Activated T-helper 17 cell treated with anti-CD3 and anti-CD28 coated beads, Interleukin-2, amount 50 U/mL, for 72 hours (primary cell): ENCODE measurements at places on chromosomes 4 and X. TPM values are rescaled to one million over a fixed set of nuclear protein-coding genes. Genes with fewer than 3 reads are reported as not detected.

SPRY1 gene
- 9.8 TPM for total RNA-seq

SLC25A4 gene
- total RNA-seq: 11.5 TPM

ZFYVE28 gene
- total RNA-seq: 36.3 TPM

TRIM75 gene
- total RNA-seq: not detected

CT83 gene
- total RNA-seq: not detected

HSD17B13 gene
- total RNA-seq: not detected

SPANXA1 gene
- total RNA-seq: not detected

COL25A1 gene
- not detected for total RNA-seq

CENPVL1 gene
- not detected for total RNA-seq

MAGEA12 gene
- not detected for total RNA-seq

CPE gene
- total RNA-seq: not detected

AR gene
- 0.03 TPM for total RNA-seq

ACE2 gene
- total RNA-seq: not detected

UFSP2 gene
- 32.9 TPM for total RNA-seq

MAP3K15 gene
- total RNA-seq: 7.1 TPM

ANXA10 gene
- not detected for total RNA-seq

WAS gene
- total RNA-seq: 96.8 TPM

SMIM31 gene
- not detected for total RNA-seq

IBSP gene
- total RNA-seq: not detected

ABCD1 gene
- total RNA-seq: 9.4 TPM

RNF128 gene
- total RNA-seq: not detected

CTPS2 gene
- total RNA-seq: 2.0 TPM

FAM9A gene
- not detected for total RNA-seq

VCX2 gene
- not detected for total RNA-seq

CDKL5 gene
- total RNA-seq: 1.7 TPM

KLHL5 gene
- total RNA-seq: 28.1 TPM

TXK gene
- total RNA-seq: 26.8 TPM

FAM156B gene
- 16.1 TPM for total RNA-seq

COL4A6 gene
- not detected for total RNA-seq

CT45A3 gene
- not detected for total RNA-seq

HTATSF1 gene
- 65.5 TPM for total RNA-seq

TAF7L gene
- total RNA-seq: 0.11 TPM

MTNR1A gene
- total RNA-seq: not detected

TRIM61 gene
- 1.7 TPM for total RNA-seq

SLC25A43 gene
- total RNA-seq: 12.7 TPM

TMPRSS11A gene
- total RNA-seq: not detected

TMEM35A gene
- not detected for total RNA-seq

MAGEB6B gene
- not detected for total RNA-seq

MAGEA10 gene
- total RNA-seq: not detected

PCDH10 gene
- total RNA-seq: not detected

KIAA1210 gene
- not detected for total RNA-seq

NDNF gene
- 2.5 TPM for total RNA-seq

GPRIN3 gene
- 69.7 TPM for total RNA-seq

BEND2 gene
- total RNA-seq: not detected

FAM53A gene
- 1.8 TPM for total RNA-seq

OTC gene
- total RNA-seq: 0.21 TPM

CACNA1F gene
- total RNA-seq: 0.82 TPM

FOXO4 gene
- total RNA-seq: 11.2 TPM

PRICKLE3 gene
- 19.8 TPM for total RNA-seq
